ENCODE measurements at places on chromosomes 5 and 9.

DNA sequence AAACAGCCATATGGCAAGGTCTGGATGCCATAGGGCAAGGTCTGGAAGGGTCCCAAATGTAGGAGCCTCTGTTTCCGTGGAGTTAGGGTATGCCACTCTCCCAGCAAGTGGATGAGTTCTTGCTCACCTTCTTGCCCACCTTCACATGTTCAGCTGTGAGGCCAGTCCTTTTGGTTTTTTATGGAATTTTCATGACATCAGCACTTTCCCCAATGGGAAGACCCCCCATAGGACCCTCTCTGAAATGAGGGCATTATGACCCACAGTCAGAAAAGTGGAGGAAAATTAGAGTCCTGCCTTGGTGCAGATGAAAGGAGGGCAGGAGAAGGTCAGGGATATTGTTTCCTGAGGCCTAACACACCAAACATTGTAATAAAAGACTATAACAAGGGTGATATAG lies 53.9 kb downstream of the RASA1 start:
- no peak for DNase-seq

DNA sequence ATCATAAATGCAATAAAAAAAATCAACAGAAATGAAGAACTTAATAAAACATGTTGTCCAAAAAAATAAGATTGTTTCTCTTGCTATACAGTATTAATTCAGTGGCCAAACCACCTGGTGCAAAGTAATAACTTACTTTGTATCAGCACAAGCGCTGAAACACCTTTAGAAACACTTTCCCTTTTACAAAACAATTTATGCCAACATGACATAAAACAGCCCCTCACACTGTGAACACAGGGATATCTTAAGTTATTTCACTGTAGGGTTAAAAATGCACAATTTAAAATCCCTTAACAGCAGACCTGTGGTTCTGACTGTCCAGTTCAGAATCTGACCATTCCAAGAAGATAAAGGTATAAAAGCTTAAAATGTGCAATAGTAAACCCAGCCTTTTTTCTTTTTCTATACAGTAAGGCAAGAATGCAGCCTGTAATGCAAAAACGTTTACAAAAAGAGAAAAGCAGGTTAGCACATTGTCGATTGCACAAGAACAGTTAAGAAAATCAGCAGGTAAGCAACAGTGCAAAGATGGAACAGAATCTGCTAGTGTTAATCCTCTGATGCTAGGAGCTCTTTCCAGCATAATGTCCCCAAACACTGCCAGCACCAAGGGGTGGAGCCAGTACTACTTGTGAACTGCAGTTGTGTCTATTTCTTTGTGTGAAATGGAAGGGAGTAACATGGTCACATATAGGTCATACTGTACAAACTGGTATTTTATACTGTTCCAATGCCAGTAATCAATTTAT lies 21.6 kb downstream of the RAB14 start:
- DNase-seq: no peak

GRCh38 chr9:113622600-113623400 lies 159.3 kb downstream of the RGS3 start:
- no peak for DNase-seq

GRCh38 chr9:90915693-90916092 lies 114.1 kb downstream of the SYK start:
- no peak for DNase-seq

GRCh38 chr5:75331-76320 lies 16.3 kb upstream of the PLEKHG4B start:
- DNase-seq: no peak

GRCh38 chr5:91643797-91644196 lies 260.7 kb upstream of the ARRDC3 start:
- no peak for DNase-seq

DNA sequence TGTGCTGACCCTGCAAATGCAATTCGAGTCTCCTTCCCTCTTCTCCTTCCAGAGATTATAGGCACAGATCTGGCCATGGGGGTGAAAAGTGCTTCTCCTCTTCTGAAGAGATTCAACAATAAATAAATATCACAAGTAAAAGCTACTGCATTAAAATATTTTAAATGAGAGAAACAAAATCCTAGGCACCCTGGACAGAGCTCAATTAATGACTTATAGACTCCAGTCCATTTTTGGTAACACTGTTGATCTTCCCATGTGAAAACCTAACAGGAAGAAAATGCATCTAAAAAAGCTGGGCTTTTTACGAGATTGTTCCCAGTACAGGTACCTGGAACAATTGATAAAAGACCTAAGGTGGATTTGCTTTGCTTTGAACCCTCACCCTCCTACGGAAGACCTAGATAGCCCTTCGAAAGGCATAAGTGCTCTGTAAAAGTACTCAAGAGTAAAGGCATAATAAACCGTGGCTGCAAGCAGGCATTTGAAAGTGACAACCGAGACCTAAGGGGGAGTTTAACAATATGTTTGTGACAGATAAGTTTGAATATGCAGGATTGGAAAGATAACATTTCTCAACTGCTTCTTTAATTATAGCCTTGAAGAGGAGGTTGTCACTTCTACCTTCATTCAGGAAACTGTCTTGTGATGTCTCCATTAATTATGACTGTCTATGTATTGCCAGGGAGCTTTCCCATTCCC lies 29.4 kb upstream of the MED10 start:
- no peak for DNase-seq

DNA sequence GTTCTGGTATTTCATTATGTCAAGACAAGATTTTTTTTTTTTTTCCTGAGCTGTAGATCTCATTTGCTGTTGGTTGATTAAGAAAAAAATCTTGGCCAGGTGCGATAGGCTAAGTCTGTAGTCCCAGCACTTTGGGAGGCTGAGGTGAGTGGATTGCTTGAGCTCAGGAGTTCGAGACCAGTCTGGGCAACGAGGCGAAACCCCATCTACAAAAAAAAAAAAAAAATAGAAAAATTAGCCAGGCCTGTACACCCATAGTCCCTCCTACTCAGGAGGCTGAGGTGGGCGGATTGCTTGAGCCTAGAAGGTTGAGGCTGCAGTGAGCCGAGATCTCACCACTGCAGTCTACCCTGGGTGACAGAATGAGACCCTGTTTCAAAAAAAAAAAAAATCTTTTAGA lies 12.2 kb downstream of the CDC42SE2 start:
- DNase-seq: no peak

GRCh38 chr9:84297162-84297821 lies 43.3 kb downstream of the SLC28A3 start:
- DNase-seq: no peak

DNA sequence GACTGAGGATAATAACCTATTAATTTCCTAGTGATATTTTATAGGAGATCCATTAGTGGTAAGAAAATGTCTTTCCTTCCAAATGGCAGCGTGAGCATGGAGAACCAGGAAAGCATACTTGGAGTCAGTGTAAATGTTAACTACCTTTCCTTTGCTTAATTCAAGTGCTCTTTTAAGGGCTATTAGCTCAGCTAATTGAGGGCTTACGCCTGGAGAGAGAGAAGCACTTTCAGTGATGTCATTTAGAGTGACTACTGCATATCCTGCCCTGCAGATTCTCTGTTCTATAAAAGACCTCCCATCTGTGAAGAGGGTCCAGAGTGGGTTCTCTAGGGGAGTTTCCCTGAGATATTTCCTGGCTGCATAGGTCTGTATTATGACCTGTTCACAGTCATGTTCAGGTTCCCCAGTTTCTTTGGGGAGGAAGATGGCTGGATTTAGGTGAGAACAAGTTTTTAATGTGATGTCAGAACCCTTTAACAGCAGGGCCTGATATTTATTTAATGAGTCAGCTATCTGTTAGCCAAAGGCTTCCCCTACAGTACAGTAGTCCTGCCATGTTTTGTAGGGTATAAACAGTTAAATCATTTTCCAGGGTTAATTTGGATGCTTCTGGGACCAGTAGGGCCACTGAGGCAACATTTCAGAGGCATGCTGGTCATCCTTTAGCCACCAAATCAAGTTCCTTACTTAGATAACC lies 89.6 kb downstream of the TRIM36 start:
- DNase-seq: no peak

DNA sequence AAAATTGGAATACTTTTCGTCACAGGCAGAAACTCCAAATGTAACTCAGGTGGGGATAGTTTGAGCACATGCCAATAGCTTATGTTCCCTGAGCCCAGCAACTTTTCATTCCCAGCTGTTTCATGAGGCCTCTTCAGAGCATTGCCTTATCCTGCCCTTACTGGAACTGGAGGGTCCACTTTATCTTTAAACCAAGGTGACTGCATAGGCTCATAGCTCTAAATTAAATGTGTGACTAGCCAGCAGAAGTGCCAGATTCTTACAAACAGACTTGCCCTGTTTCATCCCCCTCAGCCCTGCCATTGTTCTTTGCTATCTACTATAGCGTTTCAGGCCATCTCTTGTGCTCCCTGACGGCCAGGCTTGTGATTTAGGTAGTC lies 8.1 kb upstream of the LCP2 start:
- DNase-seq: no peak

GRCh38 chr9:29730163-29730562 lies 2156.9 kb upstream of the C9orf72 start:
- no peak for DNase-seq

GRCh38 chr5:179123491-179124272 lies 63.5 kb downstream of the ZNF354C start:
- no peak for DNase-seq

- DNase-seq: no peak
Measured at GRCh38 chr5:80503641-80504040, 15.7 kb downstream of the FAM151B start.

GRCh38 chr5:157734436-157734835 lies 3.2 kb downstream of the THG1L start:
- no peak for DNase-seq

GRCh38 chr5:89934069-89934468 lies 475.5 kb downstream of the CETN3 start:
- DNase-seq: no peak

- no peak for DNase-seq
Measured at GRCh38 chr9:14401911-14402310, 88.0 kb upstream of the NFIB start.

GRCh38 chr9:89838621-89839020 lies 233.8 kb downstream of the GADD45G start:
- DNase-seq: no peak

DNA sequence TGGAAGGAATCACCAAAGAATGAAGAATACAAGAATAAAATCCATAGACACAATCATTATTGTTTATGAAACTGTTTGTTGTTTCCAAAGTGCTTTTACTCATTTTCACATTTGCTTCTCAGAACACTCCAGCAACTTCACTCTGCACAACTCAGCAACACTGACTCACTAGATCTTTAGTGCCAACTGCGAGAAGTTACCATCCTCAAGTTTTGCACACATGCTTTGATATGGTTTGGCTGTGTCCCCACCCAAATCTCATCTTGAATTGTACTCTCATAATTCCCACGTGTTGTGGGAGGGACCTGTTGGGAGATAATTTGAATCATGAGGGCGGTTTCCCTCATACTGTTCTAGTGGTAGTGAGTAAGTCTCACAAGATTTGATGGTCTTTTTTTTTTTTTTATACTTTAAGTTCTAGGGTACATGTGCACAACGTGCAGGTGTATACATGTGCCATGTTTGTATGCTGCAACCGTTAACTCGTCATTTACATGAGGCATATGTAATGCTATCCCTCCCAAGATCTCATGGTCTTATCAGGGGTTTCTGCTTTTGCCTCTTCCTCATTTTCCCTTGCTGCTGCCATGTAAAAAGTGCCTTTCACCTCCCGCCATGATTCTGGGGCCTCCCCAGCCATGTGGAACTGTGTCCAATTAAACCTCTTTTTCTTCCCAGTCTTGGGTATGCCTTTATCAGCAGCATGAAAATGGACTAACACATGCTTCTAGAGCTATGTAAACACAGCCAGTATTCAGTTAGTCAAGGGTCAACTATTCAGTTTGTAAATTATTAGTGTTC lies 36.9 kb downstream of the CLINT1 start:
- DNase-seq: no peak

DNA sequence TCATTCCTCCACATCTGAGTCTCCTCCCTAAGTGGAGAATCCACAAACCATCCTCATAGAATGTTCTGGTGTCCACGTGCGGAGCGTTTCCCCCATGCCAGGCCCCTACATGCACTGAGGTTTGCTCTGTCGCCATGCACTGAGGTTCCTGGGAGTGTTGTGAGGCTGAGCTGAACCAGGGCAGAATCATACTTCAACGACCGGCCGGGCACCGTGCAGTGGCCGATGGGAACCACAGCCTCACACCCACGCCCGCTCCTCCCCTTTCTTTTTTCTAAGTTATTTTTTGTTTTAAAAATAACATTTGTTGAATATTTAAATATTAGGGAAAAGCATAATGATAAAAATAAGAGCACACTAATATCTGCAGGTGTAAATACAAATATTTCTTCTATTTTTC lies 260.4 kb upstream of the IRX4 start:
- no peak for DNase-seq

GRCh38 chr9:132708769-132709430 lies 38.6 kb downstream of the GTF3C4 start:
- DNase-seq: no peak

DNA sequence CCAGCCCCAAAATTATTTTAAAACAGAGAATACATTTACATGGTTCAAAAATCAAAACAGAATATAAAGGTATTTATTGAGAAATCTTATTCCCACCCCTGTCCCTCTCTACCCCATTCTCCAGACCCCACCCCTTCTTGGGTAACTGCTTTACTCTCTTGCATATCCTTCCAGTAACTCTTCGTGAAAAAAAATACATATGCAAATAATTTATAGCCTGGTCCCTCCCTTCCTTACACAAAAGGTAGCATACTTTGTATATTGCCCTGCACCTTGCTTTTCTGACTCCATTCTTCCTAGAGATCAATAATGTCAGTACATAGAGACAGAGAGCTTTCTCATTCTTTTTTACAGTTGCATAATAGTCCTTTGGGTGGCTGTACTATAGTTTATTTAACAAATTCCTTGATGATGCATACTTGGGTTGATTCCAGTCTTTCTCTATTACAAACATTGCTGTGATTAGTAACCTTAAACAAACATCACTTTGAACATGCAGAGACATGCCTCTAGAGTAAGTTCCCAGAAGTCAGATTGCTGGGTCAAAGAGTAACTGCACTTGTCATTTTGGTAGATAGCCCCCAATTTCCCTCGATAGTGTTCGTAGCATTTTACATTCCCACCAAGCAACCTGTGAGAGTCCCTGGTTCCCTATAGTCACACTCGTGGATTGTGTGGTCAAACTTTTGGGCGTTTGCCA lies 47.9 kb downstream of the STOM start:
- DNase-seq: no peak

All from naive thymus-derived CD8-positive, alpha-beta T cell (primary cell).